Fibroblast of skin of back (primary cell): ENCODE measurements at places on chromosomes 2 and 18.

DNA sequence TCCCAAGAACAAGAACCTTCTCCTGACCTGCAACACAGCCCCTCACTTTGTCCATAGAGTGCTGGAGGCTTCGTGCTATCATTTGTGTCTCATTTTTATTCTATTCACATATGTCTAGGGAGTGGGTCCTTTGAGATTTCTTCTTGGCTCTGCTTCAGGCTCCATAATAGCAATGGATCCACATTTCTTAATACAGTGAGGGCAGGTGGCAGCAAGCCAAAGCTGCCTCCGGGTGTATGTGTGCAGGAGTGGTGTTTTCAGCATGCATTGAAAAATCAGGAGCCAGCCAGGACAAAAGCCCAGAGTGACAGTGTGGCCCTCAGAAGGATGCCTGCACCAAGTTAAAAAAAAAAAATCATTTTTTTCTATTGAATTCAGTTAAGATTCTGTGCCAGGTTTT lies 115.1 kb upstream of the PELI1 start:
- DNase-seq = peak; percentile 51

GRCh38 chr2:8534729-8535468 lies 147.0 kb upstream of the ID2 start:
- no peak for DNase-seq

GRCh38 chr2:85888020-85888683 lies 638 bp downstream of the ST3GAL5 start:
- no peak for DNase-seq

DNA sequence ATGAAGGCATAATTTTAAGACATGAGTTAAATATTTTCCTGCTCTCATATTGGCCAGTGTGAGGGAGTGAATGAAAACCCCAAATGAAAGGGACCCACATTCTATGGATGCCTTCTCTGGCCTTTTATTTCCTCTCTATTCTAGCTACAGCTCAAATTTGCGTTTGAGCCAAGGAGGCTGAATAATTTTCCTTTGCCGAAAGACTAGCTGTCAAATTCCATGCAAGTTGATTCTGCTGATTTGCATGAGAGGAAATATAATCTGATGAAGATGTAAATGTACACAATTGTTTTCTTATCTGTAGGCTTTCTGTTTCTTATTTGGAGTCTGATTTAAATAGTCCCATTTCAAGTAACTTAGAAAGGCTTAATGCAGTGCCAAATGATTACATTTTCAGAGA lies 438.4 kb upstream of the SPRED2 start:
- DNase-seq = no peak

GRCh38 chr2:191693166-191693565 lies 15.2 kb downstream of the NABP1 start:
- DNase-seq = no peak

DNA sequence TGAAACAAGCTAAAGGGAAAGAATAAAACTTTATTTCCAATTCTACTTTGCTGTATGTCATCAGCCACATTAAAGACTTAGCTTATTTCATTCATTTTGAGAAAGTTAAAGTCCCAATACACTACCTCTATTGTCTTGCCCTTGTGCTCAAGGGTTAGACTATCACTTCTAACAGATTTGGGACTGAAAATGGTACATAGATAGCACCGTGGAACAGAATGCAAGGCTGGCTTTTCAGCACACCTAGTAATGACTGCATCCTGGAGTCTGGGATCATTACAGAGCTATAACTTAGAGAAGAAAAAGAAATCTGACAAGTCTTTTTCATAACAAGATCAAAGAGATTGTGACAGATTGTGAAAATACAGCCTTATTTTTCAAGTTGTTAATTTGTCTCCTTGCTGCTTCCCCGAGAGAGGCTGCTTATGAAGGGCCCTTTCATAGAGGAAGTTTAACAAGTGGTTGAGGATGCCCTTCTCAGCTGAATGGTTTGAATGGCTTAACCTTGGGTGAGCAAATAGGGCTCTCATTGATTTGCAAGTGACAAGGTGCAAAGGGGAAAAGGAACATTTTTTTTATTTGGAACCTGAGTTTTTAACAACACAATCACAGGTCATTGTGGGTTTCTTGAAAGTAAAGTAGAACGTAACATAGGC lies 371.8 kb downstream of the EPHA4 start:
- DNase-seq = no peak

GRCh38 chr2:2152451-2152850 lies 178.6 kb downstream of the MYT1L start:
- DNase-seq = no peak

DNA sequence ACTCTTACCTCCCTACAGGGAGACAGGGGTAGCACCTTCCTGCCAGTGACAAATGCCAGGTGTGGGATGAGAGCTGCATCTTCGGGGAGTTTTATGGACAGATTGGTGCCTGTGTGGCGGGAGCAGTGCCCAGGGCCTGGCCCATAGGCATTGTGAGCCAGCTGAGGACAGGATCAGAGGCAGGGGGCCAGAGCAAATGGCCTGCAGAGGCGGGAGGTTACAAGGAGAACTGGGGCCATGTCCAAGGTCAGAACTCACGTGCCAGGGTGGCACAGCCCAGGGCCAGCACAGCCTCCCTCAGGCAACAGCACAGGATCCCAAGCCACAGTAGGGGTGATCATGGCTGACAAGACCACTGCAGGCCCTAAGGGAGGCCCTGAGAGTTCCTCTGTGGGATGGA lies 40.2 kb upstream of the MCFD2 start:
- DNase-seq = no peak

DNA sequence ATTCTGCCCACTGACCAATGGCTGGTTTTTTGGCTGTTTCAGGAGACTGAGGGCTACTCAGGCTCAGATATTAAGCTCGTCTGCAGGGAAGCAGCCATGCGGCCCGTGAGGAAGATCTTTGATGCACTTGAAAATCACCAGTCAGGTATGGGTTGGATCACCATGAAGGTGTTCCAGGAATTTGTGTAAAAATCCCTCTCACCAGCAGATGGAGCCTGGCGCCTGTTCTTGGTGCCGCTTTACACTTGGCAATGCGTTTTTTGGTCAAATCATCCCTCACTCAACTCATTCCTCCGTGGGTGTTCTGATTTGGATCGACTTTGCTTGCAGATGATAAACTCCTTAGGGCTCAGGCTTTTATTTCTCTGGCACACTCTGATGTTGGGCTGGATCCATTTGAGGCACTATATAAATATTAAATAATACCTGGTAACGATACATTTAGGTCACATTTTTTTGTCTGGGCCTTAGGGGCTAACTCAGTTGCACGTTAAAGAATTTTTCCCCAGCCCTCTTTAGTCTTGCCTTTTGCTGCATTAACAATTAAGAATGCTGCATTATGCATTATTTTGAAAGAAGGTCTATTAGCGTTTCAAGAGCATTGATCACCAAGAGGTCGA lies 50.0 kb downstream of the HDHD2 start:
- peak; percentile 53 for DNase-seq

- DNase-seq = peak; percentile 42
These were observed 28.1 kb downstream of the EPAS1 start for GRCh38 chr2:46325182-46325928.

DNA sequence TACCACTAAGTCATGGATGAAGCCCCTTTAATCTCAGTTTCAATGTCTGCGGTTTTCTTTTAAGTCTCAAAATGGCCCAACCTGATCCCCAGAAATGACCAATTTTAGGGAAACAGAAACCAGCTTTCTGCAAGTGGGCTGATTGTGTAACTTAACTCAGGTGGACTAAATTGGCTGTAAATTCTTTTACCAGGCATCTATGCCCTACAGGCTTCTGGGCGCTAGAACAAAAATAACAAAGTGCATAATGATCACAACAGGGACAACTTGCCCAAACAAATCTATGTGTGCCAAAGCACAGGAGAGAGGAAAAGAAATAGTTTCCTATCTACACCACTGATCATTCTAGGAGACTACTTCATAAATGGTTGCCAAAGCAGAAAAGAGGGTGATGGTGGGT lies 112.3 kb upstream of the SETBP1 start:
- DNase-seq = no peak

- no peak for DNase-seq
These were observed 46.5 kb downstream of the PLEK start for GRCh38 chr2:68411397-68412126.

DNA sequence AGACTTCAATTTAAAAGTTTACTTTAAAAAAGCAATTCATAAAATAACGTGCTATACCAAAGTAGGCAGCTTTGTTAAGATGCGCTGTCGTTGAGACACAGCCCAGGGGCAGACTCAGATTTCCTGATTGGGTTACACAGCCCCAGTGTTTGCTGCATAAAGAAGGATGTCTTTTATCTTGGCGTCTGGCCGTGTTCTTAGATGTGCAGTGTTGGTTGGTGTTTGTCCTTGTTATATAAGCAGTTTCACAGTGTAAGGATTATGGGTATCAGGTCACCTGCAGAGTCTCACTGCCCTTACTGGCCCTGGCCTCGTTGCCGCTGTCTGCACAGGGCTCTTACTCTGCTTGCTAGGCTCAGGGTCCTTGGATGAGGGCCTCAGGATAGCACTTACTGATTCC lies 108.5 kb downstream of the WDSUB1 start:
- DNase-seq = no peak

GRCh38 chr18:49582579-49582978 lies 20.7 kb downstream of the LIPG start:
- DNase-seq = no peak

DNA sequence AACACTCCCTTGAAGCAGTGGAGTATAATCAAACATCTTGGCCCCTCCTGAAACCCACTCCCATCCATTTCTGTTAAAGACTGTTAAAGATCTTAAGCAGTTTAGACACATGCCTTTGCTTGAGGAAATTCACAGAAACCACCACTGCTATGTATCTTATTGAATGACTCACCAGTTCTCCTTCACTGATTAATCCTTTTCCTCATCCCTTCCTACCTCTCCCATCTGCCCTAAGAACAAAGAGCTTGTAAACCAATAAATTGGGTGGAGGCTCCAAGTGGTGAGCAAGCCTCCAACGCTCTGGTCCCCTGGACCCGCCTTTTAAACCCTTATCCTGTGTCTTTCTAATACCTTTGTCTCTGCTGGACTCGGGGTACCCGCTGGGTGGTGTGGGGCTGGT lies 746.1 kb downstream of the LRP1B start:
- peak; percentile 51 for DNase-seq

GRCh38 chr18:56333839-56334238 lies 304.6 kb downstream of the TXNL1 start:
- peak; percentile 48 for DNase-seq

GRCh38 chr2:32358111-32358482 lies 1.3 kb downstream of the BIRC6 start:
- DNase-seq = no peak

GRCh38 chr18:53324353-53324752 lies 900.1 kb downstream of the MBD2 start:
- no peak for DNase-seq

- no peak for DNase-seq
These were observed 37.9 kb downstream of the LYPD1 start for GRCh38 chr2:132632000-132632649.

DNA sequence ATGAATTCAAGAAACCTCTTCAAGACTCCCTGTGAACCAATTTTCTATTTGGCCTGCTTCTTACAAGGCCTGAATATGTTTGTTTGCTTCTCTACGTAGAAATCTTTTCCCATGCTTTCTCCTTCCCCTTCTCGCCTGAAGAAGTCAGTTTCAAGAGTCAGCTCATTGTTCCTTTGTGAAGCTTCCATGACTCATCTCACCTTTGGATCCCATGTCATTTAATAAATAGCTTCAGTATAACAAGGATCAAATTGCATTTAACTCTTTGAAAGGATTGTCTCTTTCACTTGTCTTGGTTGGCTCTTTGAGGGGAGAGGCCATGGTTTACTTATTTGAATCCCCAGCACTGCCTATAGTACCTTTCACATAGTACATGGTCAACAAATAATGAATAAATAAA lies 28.4 kb downstream of the CPS1 start:
- DNase-seq = no peak

GRCh38 chr2:232871835-232872736 lies 2.0 kb downstream of the SNORC start:
- no peak for DNase-seq

DNA sequence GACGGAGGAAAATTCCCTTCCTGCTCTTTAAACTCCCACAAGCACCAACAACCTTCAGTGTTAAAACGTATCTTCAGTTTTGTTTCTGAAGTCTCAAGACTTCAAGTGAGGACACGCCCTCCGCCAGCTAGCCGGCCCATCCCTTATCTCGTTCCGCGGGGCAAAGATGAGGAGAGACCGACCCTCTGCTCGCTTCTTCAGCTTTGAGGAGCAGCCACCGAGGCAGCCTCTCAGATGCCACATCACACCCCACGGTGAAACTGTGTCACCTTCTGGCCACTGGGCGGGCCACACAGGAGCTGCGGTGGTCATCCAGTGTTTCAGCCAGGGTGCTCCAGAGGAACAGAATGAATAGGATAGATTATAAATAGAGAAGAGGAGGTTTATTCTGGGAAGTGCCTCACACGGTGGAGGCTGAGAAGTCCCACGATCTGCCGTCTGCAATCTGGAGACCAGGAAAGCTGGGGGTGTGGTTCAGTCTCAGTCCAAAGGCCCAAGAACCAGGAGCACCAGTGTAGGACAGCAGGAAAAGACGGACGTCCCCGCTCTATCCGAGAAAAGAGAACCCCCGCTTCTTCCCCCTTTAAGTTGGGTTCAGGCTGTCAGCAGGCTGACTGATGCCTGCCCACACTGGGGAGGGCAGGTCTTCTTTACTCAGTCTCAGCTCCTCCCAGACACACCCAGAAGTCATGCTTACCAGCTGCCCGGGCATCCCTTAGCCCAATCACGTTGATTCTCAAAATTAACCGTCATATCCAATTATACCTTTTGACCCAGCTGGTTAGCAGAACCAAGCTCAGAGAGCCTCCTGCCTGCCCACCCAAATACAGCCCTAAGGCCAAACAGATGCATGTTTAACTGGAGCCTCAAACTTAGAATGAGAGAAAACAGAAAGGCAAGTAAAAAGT lies 399.7 kb upstream of the ID2 start:
- no peak for DNase-seq

GRCh38 chr2:172449911-172450550 lies 22.6 kb downstream of the ITGA6 start:
- DNase-seq = peak; percentile 58

DNA sequence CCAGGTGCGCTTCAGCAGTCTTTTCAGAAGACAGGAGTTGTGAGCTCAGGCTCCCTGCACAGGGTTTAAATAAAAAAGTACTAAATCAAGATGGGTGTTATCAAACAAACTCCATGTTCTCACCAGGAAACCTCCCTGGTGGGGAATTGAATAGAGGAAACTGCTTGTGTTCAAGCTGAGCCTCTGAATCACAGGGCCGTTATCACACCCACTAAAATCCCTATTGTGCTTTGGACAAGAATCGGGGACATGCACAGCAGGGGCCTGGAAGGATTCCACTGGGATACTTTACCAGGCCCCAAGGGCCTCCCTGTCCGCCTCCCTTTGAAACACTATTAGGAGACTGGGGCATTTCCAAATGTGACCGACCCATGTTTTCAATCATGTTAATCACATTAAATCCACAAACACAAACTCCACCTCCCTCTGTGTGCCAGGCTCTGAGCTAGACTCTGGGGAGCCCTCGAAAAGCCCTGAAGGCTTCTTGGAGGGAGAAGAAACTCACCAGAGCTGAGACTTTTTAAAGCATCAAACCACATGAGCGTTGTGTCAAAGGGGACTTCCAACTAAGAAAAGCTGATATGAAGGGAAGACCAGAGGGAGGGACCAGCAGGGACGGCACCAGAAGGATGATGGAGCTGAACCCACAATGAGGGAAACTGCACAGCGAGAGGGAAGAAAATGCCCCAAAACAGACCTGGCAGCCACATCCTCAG lies 458.7 kb upstream of the ID2 start:
- no peak for DNase-seq

- no peak for DNase-seq
These were observed 40.9 kb downstream of the DSG2 start for GRCh38 chr18:31538837-31539236.

- no peak for DNase-seq
These were observed 135.3 kb downstream of the SLC8A1 start for GRCh38 chr2:40316620-40317019.
